ENCODE measurements at places on chromosomes 16 and 17.

DNA sequence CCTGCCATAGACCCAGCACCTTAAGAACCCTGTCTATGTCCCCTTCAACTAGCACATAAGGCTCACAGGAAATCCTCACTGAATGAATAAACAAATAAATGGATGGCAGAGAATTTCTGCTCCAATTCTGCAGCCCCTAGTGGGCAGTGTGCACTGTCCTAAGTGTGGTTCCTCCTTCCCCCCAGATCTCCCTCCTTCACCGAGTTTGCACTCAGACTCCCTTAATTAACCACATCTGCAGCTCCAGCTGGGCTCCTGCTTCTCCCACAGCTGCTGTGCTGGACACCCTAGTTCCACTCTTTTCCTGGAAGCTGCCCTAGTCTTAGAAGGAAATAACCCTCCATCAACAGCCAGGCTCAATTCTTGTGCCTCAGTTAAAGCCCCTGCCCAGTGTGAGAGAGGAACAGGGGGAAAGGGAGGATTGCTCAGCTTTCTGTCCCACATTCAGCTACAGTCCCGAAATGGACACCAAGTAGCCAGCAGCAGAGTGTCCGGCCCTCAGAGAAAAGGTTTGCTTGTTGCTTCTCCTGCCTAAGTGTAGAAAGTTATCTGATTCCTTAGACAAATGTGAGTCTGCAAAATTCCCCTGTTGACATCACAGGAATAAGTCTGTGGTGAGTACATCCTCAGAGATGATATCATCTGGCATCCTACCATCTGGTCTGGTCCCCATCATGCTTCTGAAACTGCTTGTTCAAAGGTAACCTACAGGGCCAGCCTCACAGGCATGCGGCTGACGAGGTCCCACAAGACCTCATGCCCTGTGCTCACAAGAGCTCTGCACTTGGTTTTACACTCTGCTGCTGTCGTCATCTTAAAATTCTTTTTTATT, 12.3 kb downstream of the LRRC3C start:
- DNase-seq = no peak

- no peak for DNase-seq
Observed at GRCh38 chr16:47528431-47528830, 67.3 kb downstream of the PHKB start.

DNA sequence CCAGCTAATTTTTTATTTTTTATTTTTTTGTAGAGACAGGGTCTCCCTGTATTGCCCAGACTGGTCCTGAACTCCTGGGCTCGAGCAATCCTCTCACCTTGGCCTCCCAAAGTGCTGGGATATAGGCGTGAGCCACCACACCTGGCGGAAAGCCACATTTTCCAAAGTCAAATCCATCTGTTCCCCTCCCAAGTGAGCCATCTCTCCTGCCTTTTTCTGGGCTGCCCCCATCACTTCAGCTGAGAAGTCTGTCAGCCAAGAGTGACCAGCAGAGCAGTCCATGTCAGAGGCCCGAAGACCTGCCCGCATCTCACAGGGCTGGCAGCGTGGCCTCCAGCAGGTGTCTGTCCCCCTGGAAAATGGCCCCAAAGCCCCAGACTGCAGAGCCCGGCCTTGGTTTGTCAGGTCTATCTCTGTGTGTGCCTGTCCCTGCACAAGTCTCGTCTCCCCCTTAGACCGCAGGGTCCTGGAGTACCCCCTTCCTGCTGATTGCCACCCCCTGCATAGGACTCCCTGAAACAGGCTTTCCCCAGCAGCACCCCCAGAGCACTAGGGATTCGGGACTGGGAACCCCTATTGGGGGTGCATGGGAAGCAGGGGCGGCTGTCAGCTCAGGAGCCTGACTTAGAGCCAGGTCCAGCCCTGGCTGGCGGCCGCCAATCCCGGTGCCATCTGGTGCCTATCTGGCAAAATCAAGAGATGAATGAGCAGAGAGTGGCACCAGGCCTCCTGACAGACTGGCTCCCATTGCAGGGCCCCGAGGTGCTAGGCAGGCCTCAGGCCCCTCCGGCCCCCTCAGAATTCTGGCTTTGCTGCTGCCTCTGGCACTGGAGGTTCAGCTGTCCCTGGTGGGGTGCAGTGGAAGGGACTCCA, 7.8 kb downstream of the TTYH2 start:
- no peak for DNase-seq

GRCh38 chr16:86638642-86639041, 60.3 kb downstream of the FOXL1 start:
- DNase-seq = no peak

DNA sequence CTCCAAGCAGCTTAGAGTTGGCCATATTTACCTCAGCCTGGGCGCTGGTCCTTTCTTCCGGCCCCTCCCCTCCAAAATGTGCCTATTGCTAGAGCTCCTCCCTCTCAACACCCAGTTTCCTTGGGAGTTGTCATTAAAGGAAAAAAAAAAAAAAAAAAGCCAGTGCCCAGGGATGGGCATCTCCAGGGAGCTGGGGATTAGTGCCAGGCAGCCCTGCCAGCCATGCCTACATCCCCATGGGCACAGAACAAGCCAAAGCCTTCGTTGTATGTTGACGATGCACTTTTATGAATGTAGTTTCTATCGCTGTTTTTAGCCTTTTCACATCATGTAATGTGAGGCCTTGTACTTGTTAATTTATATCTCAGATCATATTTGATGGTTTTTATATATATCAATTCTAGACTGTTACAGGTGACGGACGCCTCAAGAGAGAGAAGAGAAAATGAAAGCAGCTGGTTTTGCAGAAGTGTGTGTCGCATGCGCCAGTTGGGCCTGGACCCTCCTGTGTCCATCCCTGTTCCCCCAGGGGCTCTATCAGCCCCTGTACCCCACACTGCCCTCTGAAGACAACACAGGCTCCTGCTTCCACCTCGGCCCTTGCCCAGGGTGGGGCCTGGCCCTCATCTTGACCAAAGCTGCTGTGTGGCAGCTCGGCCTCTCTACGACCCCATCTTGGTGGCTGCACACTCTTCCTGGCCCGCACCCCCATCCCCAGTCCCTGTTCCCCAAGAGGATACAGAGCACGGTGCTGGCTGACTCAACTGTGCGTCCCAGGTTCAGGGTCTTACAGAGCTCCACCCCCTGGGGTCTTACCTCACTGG, 4.8 kb downstream of the LIMD2 start:
- no peak for DNase-seq

DNA sequence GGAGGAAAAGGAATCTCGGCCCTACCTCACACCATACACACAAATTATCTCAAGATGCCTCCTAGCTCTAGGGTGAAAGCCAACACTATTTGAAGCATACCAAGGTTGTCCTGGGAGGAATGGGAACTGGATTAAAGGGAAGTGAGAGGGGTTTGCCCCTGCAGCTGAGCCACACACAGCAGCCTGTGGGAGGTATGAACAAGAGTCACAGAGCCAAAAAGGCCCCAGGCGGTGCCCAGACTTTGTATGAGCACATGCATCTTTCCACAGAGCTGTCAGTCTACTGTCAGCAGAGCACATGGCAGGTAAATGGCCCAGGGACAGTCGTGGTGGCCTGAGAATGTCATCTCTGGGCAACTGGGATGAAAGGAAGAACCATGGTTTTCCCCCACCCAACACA, 31.0 kb upstream of the RCVRN start:
- DNase-seq = no peak

- no peak for DNase-seq
Observed at GRCh38 chr17:79803997-79804855, 7.3 kb upstream of the CBX8 start.

DNA sequence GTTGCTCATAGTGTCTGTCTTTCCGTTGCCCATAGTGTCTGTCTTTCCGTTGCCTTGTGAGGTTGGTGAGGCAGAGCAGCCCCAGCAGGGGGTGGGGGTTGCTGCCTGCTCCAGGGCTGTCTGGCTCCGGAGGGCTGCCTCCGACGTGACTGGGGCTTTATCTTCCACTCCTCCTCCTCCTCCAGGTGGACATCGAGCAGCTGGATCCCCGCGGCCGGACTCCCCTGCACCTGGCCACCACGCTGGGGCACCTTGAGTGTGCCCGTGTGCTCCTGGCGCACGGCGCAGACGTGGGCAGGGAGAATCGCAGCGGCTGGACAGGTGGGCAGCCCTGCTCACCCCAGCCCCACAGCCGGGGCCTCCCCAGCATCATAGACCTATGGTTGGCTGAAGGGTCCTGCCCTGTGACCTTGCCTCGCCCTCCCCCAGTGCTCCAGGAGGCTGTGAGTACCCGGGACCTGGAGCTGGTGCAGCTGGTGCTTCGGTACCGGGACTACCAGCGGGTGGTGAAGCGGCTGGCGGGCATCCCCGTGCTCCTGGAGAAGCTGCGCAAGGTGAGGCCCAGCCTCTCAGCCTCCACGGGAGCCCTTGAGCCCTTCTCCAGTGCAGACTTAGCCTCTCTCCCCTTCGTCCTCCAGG, 14.7 kb downstream of the ANKRD13B start:
- no peak for DNase-seq

DNA sequence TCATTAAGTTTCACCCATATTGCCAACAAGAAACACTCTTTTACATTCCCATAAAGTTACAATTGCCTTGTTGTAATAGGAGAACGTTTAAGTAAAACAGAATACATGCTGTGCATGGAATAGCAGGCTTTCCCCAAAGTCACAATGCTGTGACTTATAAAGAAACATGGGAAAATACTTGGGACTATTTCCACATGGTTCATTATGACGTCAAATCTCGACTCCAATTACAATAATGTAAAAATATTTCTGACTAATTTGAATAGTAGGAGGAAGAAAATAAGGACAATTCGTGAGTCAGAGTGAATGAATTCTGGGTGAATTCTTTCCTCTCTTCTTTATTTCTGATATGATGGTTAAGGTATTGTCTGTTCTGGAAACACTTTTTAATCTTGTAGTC, 52.8 kb downstream of the CDH11 start:
- no peak for DNase-seq

GRCh38 chr17:73420897-73421296, 109.1 kb upstream of the CDC42EP4 start:
- DNase-seq = no peak

GRCh38 chr16:55948230-55948629, 73.1 kb upstream of the CES5A start:
- no peak for DNase-seq

GRCh38 chr16:53619235-53619634, 84.4 kb downstream of the RPGRIP1L start:
- DNase-seq = no peak

DNA sequence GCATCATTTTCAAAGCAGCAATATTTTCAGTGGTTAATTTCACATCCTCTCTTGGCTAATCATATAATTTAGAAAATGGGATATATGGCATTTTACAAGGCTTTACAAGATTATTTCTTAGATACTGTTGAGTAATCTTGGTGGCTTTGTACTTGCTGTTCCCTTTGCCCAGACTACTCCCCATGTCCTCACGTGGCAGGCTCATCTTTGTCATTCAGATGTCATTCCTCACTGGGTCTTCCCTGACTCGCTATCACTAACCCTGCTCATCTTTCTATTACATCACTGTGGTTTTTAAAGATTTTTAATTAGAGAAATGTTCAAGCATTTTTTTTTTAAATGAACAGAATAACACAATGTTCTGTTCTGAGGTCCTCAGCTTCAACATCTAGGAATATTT, 240.0 kb upstream of the IRX5 start:
- no peak for DNase-seq

- DNase-seq = no peak
Observed at GRCh38 chr16:58656899-58657298, 27.3 kb upstream of the CNOT1 start.

DNA sequence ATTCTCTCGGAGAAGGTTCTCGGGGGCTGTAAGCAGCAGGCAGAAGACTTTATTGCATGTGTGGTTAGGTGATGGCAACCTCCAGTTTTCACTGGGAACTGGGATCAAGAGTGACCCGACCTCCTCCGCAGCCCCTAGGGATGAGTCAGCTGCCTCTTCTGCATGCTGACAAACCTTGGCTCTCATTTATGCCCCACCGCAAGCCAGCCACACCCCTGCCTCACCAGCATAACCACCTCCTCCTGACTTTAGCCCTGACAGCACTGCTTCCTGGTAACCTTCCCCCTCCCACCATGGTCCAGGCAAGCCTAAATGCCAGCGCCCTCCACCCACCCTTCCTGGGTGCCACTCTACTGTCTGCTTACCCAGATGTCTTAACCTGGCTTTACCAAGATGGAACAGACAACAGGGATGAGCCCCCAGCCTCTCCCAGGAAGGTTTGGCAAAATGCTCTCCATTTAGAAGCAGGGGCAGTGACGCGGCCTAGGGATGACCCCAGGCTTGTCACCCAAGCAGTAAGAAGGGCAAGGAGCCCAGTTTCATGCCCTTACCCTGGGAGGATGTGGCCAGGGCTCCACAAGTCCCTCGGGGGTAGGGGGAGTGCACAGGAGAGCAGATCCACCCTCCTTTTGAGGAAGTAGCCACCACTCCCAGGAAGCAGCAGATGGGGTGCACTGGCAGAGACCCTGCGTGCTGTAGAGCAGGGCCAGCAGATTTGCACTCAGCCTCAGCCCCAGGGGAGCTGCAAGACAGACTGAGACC, 73.5 kb downstream of the GOSR1 start:
- DNase-seq = no peak

DNA sequence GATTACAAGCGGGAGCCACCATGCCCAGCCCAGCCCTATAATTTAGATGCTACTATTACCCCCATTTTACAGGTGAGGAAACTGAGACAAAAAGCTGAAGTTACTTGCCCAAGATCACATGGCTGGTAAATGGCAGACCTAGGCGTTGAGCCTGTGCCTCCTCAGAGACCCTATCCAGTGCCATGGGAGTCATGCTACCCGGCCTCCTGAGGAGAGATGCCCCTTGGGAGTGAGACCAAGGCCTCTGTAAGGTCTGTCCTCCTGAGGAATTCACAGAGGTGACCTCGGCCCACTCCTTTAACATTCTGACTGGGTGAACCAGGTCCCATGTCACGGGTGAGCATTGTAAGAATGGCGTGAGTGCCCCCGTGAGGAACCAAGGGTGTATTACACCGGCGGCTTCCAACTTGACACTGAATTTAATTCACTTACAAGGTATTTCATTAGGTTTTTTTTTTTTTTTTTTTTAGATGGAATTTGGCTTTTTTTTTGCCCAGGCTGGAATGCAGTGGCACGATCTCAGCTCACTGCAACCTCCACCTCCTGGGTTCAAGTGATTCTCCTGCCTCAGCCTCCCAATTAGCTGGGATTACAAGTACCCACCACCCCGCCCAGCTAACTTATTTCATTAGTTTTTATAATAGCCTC, 95.7 kb downstream of the ABCC6 start:
- DNase-seq = no peak

DNA sequence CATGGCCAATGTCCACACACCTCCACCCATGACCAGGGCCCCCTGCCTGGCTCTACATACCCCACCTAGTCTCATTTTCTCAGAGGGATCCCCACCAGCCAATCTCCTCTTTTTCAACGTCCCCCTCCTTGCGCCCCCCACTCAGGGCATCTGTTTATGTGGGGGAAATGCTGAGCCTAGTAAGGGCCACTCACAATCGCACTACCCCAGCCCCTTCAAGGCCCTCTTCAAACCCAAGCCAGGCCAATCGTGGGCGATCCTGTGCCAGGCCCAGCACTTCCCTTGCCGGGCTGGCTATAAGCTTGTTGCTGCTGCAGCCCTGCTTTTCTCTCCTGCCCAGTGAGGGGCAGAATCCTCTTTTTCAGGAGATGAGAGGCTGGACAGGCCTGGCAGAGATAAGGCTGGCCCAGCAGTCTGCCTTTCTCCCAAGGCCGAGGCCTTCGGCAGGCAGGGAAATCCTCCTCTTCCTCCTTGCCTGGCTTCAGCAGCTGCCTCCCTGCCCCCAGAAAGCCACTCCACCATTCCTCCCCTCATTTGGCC, 16.1 kb downstream of the HSD11B2 start:
- DNase-seq = no peak

GRCh38 chr17:43931062-43931571, 11.2 kb downstream of the PPY start:
- DNase-seq = no peak
